SK-MEL-5 (cell line): ENCODE measurements at places on chromosomes 1 and 21. TPM values are rescaled to one million over a fixed set of nuclear protein-coding genes. Genes with fewer than 3 reads are reported as not detected.

CHD5 gene
- 0.08 and 0.13 TPM in 2 replicates for total RNA-seq

RBP7 gene
- total RNA-seq = not detected in 2 replicates

KANK4 gene
- total RNA-seq = not detected in 2 replicates

SIK1 gene
- total RNA-seq = 2.3 and 3.2 TPM in 2 replicates

CAMK1G gene
- total RNA-seq = not detected in 2 replicates

RYR2 gene
- total RNA-seq = 0.16 and 0.29 TPM in 2 replicates

ADAMTS5 gene
- total RNA-seq = 0.03 and 0.05 TPM in 2 replicates

ATF3 gene
- 10.5 and 11.9 TPM in 2 replicates for total RNA-seq

OR2L3 gene
- not detected in 2 replicates for total RNA-seq

KCNQ4 gene
- total RNA-seq = 0.11 TPM in 1 of 2 replicates, not detected in the other

HMGB4 gene
- total RNA-seq = not detected in 2 replicates

DENND2C gene
- total RNA-seq = 0.74 and 1.1 TPM in 2 replicates

RPE65 gene
- not detected in 2 replicates for total RNA-seq

RTCA gene
- total RNA-seq = 48.7 and 53.2 TPM in 2 replicates

STUM gene
- 0.27 and 0.32 TPM in 2 replicates for total RNA-seq

KRTAP27-1 gene
- total RNA-seq = not detected in 2 replicates

SAMD13 gene
- 3.4 and 5.9 TPM in 2 replicates for total RNA-seq

SPATA21 gene
- total RNA-seq = 0.08 TPM in 1 of 2 replicates, not detected in the other

PPIE gene
- 33.3 and 39.1 TPM in 2 replicates for total RNA-seq

DR1 gene
- total RNA-seq = 37.4 and 39.2 TPM in 2 replicates

TCEA3 gene
- total RNA-seq = 0.05 TPM in 1 of 2 replicates, not detected in the other
